Pons (tissue), 1 donor: ENCODE measurements at places on chromosomes 2 and 18.

GRCh38 chr2:13654416-13654815, 937.7 kb downstream of the TRIB2 start:
- no peak for DNase-seq

DNA sequence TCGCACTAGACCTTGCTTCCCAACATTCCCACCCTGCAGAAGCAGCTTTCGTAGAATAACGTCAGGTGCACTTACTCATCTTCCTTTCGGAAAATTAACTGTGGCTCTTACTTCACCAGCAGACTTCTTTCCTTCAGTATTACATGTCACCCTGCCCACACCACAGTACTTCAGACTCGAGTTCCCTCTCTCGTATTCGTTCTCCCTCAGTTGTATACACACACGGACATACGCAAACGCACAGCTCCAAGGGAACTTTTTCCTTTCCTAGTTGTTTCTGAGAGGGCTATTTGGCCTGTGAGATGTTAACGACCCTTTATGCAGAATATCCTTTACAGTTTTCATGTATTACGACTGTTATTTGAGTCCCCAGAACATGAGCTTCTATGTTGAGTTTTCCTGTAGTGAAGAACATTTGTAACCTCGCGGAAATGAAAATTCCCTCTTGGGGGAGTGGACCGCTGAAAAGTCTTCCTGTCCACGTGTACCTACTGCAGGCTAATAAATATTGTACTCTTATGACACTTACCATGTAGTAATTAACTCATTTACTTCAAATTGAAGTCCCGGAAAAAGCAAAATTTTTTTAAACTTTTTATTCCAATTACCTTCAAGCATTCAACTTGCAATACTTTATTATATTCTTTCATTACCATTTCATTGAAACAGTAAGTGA, 908 bp downstream of the ERLEC1 start:
- peak; percentile 16 for DNase-seq

GRCh38 chr2:44170311-44170717, 1.6 kb downstream of the PPM1B start:
- DNase-seq: peak; percentile 80

- no peak for DNase-seq
These were observed 348.3 kb downstream of the CYRIA start for GRCh38 chr2:16317211-16317830.

- no peak for DNase-seq
These were observed 13.7 kb upstream of the SLC40A1 start for GRCh38 chr2:189594305-189594704.

DNA sequence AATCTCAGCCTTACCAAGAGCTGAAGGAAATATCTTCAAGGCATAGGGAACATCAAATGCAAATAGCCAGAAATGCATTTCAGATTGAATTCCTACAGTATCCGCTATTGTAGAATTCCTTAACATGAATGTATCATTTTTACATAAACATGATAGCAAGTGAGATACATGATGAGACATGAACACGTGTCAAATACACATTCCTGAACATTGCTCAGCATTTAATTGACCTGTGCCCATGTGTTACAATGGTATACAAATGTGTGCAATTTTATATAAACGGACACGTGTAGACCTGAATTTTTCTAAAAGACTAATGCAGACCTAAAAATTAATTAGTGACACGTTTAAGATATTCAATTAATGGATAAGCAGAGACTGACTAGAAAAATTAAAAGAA, 133.0 kb upstream of the TLK1 start:
- no peak for DNase-seq

GRCh38 chr2:215269397-215270117, 42.3 kb upstream of the ATIC start:
- DNase-seq: peak; percentile 92

DNA sequence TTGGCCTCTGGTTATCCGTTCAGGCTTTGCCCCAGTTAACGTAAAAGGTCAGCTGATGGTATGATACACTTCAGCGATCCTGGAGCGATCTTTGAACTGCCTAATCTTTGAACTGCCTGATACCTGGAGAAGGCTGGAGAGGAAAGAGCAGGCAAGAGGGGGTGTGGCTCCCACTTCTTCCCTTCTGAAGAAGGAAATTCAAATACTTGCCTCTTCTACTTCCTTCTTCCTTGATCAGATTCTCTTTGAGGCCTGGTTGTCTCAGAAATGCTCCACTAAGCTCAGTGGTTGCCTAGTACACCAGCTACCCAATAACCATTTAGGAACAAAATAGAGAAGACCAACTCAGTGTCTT, 619 bp downstream of the GALM start:
- peak; percentile 19 for DNase-seq

- DNase-seq: no peak
These were observed 175.2 kb downstream of the METTL4 start for GRCh38 chr18:2396162-2396505.

- DNase-seq: no peak
These were observed 169.5 kb downstream of the NOL4 start for GRCh38 chr18:34055227-34055626.

GRCh38 chr2:212953170-212953920, 198.1 kb downstream of the IKZF2 start:
- no peak for DNase-seq

DNA sequence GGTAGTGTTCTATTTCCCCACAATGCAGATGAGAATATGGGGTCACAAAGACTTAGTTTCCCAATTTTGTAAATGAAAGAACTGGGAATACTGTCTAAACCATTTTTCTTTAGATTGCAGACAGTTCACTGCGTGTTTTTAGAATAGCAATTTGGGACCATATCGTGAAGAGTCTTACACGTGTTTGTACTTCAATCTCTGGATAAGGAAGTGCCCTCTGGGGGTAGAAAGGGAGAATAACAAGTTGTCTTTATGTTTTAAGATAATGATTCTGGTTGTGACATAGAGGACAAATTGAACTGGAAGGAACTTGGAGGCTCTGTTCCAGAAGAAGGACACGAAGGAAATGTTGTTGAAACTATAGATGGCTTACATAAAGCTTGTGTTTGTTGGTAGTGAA, 457.7 kb downstream of the CBLN2 start:
- DNase-seq: peak; percentile 37

DNA sequence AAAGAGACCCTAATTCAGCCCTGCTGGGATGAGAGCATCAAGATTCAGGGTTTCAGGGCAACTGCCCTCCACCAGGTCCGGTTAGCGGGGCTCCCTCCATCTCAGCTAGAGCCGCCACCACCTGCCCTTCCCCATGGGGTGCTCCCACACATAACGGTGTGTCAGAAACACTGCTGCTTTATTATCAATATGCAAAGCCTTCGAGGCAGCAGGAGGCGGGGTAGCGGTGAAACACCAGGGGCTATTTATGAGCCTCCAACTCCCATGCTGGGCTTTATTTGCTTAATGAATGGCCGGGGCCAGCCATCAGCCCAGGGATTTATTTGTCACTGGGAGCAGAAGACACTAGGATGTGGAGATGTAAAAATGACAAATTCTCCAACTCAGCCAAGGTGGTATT, 109.8 kb downstream of the GALNT14 start:
- no peak for DNase-seq

GRCh38 chr2:191038241-191038725, 24.3 kb upstream of the STAT1 start:
- no peak for DNase-seq

DNA sequence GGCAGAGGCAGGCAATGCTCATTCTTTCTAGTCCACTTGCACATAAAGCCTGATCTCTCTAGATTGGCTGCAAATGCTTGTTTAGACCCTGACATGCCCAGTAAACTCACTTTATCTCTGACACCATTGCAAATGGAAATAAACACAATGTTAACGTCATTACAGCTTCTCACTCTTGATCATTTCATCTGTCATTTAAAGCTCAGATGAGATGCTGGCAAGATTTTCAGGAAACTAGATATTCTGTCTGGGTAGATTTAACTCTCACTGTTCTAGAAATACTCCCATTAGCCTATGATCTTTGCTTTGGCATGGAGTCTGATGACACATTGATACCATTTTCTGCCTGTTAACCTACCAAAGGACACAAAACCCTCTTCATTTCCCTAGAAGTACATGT, 320.7 kb upstream of the HNRNPA3 start:
- DNase-seq: no peak

- no peak for DNase-seq
These were observed 60.6 kb downstream of the RNF144A start for GRCh38 chr2:6977786-6978185.

DNA sequence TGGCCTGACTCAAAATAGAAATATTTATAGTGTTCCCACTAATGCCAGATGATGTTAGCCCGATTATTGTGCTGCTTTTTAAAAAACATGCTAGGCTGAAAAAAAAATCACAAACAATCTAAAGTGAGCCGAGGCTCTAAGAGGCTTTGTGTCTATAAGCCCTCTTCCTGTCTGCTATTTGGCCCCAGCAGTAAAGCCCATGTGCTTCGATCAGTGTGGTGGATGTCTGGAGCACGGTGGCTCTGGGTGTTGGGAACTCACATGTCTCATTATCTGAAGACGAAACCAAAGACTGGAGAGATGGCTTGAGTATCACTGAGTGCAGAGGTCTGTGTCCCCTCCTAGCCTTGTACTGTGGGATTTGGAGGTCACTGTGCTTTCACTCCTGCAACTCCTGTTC, 55.1 kb downstream of the INO80C start:
- no peak for DNase-seq

DNA sequence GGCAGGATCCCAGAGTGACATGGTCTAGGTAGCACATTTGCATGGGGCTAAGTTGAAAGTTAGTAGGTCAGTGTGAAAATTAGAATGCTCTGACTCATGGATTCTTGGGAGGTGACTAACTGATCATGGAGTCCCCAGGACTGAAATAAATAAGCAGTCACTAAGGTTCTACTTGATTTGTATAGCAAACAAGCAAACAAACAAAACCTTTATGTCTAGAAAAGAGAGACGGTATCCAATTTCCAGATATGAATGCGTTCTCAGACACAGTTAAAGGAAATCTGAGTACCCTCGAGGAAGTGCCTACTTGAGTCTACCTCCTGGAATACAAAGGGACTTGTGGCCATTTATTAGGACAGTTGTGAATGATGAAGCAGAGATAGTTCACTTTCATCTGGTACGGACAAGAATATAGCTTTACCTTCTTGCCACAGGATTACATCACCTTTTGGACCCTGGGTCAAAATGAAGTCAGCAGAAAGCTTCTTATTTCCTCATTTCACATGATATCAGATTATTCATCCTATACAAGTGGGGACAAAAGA, 54.3 kb upstream of the AGPS start:
- DNase-seq: no peak
